ENCODE measurements at places on chromosomes 11 and 22.
A peak's percentile ranks its signal among the peaks of the same experiment; 100 is the strongest.

GRCh38 chr11:3849297-3849874 is 6.1 kb upstream of the STIM1 start:
- peak; percentile 44 for DNase-seq

DNA sequence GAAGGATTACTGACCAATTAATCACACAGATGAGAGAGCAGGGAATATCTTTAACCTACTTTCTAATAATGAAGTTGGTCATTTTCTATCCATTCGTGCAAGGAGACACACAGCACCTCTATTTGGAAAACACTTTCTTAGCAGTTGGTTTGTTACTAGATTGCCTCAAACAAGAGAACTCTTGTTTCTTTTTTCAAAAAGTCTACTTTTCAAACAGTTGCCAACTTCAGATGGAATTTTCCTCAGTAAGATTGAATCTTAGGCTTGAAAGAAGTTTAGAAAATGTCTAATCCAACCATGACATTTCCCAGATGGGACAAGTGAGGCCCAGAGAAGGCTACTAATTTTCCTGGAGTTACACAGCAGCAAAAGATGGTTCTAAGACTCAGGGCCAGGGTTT is 42.4 kb upstream of the SMTN start:
- no peak for DNase-seq

DNA sequence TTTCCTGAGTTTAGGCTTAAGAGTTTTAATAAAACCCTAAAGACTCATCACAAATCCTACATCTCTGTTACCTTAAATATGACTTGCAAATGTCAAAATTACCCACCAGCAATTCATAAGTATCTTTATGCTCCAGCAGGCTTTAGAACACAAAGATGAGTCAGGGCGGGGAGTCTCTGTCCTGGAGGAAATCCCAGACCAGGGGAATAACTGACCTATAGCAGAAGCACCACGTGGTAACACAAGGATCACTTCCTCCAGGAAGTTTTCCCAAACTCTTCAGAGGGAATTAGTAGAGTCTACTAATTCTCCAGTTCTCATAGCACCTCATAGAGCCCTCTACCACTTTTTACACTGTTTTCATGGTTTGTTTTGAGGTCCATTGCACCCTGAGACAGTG is 217.0 kb downstream of the NAV2 start:
- DNase-seq = no peak

- DNase-seq = no peak
Measured at GRCh38 chr22:32827049-32827602, 25.6 kb downstream of the TIMP3 start.

- DNase-seq = no peak
Measured at GRCh38 chr11:30477061-30477460, 109.1 kb downstream of the MPPED2 start.

DNA sequence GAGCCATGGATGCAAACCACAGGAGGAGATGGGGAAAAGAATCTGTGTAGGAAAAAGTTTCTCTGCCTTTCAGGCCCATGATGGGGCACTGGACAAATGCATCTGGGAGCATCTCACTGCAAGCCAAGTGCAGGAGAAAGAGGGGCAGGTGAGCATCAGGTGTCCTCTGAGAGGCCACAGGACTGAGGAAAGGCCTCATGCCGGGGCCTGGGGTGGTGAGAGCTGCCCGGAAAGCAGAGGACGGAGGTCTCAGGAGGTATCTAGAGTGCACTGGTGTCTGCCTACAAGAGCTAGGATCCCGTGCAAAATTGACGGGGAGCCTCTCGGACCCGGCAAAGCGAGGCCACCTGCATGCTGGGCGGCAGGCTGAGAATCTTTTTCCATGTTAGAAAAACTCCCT is 73.9 kb downstream of the CTTN start:
- no peak for DNase-seq

DNA sequence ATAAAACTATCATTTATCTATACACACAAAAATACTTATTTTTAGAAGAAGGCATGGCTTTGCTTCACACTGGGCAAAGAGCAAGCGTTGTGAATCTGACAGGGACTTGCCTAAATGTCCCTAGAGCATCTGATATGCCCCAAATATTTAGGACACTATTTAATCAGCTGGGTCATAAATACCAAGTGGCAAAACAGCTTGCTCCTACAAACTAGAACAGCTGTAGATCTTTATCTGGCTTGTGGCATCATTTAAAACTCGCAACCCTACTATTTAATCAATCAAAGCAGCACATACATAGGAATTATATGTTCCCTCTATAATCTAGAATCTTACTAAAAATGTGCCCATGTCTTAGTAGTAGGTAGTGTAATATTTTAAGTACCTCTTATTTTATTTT is 999.5 kb downstream of the JRKL start:
- no peak for DNase-seq

DNA sequence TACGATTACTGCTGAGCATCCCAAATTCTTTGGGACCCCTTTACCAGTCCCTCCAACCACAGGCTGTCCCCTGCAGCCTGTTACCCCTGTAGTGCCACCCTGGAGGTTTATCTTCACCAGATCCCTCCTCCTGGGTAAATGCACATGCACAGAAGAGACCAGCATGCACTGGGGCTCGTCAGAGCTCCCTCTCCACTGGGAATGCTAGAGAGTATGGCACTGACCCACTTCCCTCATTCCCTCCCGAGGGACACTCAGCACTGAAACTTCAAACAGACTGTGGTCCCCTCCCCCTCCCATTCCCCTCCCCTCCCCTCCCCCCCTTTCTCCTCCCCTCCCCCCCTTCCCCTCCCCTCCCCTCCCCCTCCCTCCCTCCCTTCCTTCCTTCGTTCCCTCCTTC is 49.1 kb downstream of the C11orf91 start:
- no peak for DNase-seq

- DNase-seq = no peak
Measured at GRCh38 chr11:995752-996420, 40.6 kb downstream of the MUC6 start.

GRCh38 chr11:47983464-47984397 is 3.4 kb downstream of the PTPRJ start:
- DNase-seq = no peak

DNA sequence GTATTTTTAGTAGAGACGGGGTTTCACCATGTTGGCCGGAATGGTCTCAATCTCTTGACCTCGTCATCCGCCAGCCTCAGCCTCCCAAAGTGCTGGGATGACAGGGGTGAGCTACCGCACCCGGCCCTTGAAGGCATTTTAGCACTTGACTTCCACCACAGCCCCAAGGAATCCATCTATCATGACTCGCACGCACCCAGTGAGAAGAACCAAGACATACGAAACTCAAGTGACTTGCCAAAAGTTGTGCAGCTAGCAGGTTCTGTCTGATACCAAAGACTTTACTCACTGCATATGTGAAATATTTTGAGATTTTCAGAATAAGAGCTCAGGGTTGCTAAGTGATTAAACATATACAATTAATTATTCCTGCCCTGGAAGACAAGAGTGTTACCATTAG is 21.0 kb downstream of the FLI1 start:
- DNase-seq = no peak

GRCh38 chr11:114416441-114416961 is 16.0 kb downstream of the RBM7 start:
- DNase-seq = no peak

GRCh38 chr11:102110761-102111010 is 439 bp downstream of the YAP1 start:
- DNase-seq = no peak

DNA sequence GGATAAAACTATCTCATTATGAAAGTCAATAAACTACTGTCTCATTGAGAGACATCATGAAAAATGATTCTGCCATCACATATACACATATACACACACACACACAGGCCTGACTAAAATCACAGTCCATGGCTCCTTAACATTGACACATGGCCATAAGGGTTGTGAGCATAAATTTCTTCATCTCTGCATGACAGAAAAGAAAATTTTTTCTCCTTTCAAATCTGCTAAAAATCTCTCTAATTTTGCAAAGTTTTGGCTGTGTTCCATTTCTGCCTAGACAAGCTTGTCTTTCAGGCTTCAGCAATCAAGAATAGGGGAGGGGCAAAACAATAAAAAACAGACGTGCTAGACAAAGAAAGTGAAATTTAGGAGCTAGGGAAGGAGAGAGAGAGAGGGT is 324.5 kb downstream of the LRRC4C start:
- no peak for DNase-seq

DNA sequence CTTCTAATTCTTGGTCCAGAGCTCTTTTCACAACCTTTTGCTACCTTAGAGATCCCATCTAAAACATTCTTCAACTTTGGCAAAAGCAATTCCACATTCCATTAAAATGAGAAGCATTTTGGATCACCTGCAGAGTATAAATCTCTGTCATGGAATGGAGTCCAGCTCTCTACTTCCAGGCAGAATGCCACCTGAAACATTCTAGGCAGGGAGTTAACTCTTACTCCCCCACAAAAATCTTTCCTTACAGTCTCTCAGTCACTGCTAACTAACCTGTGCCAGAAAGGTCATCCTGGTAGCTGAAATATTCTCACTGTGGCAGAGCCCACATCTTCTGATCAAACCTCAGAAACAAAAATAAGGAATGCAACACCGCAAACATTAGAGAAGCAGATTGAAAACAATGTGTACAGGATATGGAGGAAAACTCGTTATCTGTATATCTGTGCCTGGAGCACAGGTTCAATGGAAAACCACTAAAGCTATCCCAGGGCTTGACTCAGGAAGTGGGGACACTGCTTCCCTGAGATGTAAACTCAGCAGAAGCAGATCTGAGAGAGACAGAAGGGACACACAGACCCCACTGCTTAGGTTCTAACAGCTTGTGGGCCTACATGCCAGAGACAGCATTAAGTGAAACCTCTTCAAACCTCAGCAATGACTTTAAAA is 78.9 kb downstream of the KCNC1 start:
- DNase-seq = no peak

DNA sequence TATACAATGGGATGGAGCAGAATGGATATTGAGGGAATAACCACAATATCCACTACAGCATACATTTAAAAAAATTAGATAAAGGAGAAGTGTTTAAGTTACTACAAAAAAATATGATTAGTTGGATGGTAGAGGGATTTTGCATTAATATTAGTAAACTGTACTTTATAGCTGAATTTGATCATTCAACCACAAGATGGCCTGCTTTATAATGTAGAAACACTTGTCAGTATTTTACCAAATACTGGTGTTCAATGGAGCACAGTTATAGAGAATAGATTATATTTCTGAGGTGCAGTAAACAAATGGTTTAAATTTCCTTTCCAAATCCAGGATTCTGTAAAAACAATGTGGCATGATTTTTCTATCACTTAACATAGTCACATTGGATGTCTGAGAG is 818.8 kb upstream of the CHORDC1 start:
- no peak for DNase-seq

- no peak for DNase-seq
Measured at GRCh38 chr11:27551127-27551526, 44.6 kb upstream of the LIN7C start.

DNA sequence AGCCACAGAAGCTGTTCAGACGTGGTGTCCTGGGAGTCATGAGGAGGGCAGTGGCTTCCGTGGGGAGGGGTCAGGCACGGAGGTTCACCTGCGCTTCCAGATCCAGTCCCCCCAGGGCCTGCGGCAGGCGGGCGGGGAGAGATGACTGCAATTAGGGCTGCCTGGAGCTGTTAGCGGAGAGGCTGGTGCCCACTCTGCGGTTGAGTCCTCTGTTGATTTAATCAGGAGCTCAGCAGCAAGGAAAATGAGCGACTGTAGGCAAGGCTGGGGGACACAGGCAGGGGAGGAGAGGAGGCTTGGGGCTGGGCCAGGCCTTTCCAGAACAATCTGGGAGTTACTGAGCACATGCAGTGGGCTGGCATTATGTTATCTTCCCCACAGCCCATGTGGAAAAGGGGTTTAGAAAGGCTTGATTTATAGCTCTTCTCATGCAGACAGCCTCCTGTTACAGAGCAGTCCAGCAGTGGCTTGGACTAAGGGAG is 13.1 kb downstream of the PLCB3 start:
- no peak for DNase-seq

- no peak for DNase-seq
Measured at GRCh38 chr11:114821621-114822412, 143.5 kb downstream of the NXPE2 start.

- no peak for DNase-seq
Measured at GRCh38 chr11:95925011-95925410, 1.1 kb upstream of the MTMR2 start.

GRCh38 chr11:8813658-8814057 is 97.3 kb upstream of the AKIP1 start:
- peak; percentile 59 for DNase-seq

- no peak for DNase-seq
Measured at GRCh38 chr11:111555255-111555654, 14.7 kb downstream of the LAYN start.

- DNase-seq = no peak
Measured at GRCh38 chr22:24144778-24145085, 36.6 kb upstream of the SUSD2 start.

GRCh38 chr22:44583061-44583760 is 85.2 kb upstream of the RTL6 start:
- no peak for DNase-seq

GRCh38 chr11:101180481-101180880 is 50.9 kb upstream of the PGR start:
- no peak for DNase-seq

DNA sequence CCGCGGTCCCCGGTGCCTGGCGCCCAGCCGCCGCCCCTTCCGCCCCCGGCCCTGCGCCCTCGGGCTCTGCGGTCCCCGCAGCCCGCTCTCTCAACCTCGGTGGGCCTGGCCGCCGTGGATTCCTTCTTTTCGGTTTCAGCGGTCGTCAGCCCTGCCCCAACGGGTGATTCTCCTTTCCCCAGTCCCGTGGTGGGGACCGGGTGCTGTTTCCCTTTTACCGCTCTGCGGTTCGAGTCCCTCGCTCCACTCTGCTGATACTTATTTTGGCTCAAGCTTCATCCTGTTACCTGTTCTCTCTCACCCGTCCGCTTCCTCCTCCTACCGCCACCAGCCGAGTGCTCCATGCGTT is 494 bp downstream of the ZDHHC5 start:
- no peak for DNase-seq

DNA sequence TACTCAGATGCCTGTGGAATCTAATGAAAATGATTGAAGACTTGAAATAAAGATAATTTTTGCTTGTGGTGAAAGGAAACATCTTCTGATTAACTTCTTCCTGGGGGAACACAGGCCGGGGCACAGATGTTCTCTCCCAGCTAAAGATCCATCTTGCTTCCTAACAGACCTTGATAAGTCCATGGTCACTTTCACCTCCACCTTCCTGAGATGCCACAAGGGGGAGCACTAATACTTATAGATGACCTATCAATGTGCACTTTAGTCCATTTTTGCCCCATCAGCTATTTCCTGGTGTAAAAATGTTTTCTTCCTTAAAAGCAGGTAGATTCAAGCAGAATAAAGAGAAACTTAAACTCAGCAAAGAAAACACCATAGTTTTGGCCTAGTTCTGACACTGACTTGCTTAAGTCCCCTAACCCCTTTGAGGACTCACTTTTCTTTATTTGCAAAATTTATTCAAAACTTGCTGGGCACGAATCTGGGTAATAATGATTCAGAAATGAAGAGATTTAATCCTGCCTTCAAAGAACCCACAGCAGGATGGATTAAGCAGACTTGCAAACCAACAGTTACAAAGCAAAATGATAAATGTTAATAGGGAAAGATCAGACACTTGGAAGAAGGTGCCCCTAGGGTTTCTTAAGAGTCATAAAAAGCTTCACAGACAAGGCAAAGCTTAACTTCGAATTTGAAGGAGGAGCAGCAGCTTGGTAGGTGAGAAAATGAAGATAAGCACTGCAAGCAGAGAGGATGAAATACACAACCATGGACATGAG is 158.7 kb downstream of the RAB38 start:
- peak; percentile 51 for DNase-seq

- DNase-seq = no peak
Measured at GRCh38 chr22:26979294-26979693, 321.9 kb downstream of the MIAT start.
